ENCODE measurements at places on chromosomes 11 and 22.

- no peak for DNase-seq
Observed at GRCh38 chr11:71491940-71492339, 35.1 kb upstream of the KRTAP5-7 start.

- DNase-seq: no peak
Observed at GRCh38 chr11:110991661-110992355, 253.7 kb upstream of the POU2AF2 start.

DNA sequence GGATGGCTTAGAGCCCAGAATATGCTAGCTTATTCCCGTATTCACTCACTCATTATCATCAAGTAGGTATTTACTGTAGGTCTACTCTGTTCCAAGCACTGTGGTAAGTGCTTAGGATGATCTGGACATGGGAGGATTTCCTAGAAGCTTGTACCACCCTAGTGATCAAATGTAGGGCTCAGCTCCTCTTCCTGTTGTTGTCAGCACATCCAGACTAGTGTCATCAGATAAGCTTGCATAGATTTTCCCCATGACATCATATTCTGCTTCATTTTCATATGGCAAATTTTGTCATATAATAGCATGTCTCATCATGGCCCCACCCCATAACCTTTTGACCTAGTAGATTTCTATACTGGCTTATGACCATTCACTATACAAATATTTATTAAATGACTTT lies 19.3 kb upstream of the NUCB2 start:
- DNase-seq: no peak

DNA sequence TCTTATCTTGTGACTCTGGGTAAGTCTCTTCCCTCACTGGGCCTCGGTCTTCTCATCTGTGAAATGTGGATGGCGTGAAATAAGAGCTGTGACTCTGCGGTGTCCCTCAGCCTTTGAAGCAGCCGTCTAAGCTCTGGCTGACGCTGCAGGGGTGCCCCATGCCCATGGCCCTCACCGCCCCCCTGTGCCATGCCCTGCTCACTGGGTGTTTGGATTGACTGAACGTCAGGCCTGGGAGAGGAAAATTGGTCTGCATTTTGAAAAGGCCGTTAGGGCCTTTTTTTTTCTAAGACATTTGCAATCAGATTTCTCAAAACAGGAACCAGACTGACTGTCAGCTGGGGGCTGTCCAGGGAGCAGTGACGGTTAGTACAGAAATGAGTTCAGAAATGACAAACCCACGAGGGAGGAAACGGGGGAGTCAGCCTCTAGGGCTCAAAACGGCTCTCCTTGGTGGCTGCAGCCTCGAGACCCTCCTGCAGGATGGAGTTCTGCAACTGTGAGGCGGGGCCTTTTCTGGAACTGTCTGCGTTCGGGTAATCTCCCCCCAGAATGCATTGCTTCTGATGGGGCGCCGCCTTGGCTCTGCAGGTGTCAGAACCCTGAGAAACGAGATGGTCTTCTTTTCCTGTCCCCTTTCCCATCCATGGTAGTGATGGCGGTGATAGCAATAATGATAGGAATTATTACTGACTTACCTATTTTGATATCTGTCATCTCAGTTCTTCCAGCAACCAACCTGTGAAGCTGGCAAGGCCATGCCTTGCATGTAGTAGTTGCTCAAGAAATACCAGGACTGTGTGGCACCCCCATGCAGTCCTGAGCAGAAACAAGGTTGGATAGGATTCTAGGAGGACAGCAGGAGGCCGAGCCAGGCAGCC lies 2.0 kb downstream of the GRK2 start:
- peak; percentile 56 for DNase-seq

GRCh38 chr11:130515829-130516553 lies 67.5 kb downstream of the ADAMTS15 start:
- DNase-seq: no peak

DNA sequence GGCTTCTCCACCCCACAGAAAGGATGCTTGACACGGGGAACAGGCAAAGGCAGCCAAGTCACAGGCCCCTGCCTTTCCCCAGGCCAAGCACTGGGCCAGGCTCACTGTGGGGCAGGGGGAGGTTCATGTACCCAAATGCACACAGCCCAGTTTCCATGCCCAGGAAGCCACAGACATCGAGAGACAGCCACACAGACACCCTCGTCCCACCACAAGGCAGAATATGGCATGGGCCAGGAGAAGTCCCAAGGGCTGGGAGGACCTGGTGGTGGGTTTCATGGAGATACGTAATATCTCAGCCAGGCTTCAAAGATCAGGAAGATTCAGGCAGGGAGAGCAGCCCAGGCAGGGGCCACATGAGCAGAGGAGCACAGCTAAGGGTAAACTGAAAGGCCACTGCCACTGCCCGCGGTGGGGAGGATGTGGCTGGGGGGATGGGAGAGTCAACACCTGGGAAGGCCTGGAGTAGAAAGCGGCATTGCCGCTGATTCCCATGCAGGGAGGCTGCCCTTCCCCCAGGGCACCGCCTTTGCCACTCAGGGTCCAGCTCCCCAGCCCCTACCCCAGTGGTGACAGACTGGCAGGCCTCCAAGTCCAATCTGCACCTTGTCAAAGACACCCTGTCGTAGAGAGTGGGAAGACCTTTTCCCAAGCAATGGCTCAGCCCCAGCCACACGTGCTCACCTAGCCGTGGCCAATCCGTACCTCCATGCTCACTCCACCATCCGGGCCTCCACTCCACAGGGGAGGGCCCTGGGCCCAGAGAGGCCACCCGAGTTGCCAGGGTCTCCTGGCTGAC lies 2.4 kb upstream of the MFNG start:
- no peak for DNase-seq

DNA sequence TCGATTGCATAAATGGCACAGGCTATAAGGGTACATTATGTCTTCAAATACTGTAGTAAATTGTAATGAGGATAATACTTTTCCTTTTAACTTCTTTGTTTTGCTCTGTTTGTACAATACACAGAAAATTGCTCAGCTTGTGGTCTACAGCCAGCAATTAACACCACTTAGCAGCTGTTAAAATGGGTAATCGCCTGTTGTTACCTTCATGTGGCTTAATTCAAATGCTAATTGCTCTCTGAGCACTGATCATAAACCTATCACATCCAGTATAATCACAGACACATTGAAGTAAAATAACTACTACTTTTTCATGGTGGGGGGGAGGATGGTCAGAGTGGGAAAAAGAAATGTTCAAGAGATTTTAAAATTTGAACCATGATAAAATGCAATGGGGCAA lies 1164.1 kb upstream of the CNTN5 start:
- DNase-seq: no peak

DNA sequence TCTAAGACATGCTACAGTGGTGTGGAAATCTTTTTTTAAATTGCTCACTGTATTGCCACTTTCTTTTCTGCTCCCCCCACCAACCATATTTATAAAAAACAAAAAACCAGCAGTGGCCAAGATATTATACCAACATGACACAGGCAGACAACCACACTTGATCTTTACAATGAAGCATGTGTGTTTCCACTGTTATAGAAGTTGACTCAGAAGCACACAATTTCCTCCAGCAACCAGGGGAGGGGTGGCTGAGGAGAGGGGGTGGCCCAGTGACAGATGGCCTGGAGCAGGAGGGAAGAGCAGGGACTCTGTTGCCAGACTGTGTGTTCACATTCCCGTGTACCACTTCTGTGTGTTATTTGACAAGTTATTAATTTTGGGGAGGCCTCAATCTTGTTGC lies 14.8 kb downstream of the CD59 start:
- DNase-seq: no peak

DNA sequence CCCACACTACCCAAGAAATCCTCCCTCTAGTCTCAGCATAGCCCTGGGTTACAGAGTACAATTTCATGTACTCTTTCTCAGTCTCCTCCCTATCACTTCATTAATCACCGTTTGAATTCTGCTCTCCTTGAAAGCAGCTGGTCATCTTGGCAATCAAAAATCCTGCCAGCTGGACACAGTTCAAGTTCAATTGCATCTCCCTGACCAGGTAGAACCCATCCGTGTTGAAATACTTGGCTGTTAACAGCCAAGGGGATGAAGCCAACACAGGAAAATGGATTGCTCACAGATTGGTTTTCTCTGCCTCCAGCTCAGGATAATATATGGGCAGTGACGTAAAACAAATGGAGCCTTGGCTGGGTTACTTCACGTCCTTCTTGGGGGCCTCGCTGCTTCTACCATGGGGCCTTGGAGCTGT lies 55.1 kb upstream of the GRK3 start:
- DNase-seq: no peak

- DNase-seq: no peak
Observed at GRCh38 chr11:6418557-6419008, 311 bp downstream of the APBB1 start.

All from stimulated activated CD4-positive, alpha-beta T cell treated with anti-CD3 and anti-CD28 coated beads, Interleukin-12 subunit alpha, Interleukin-12 subunit beta, amount 100 ng/mL, for 24 hours (primary cell).